ENCODE measurements at places on chromosomes 6 and 20.
A peak's percentile ranks its signal among the peaks of the same experiment; 100 is the strongest.

- no peak for DNase-seq
These were observed 33.7 kb downstream of the PYGB start for GRCh38 chr20:25281541-25281991.

DNA sequence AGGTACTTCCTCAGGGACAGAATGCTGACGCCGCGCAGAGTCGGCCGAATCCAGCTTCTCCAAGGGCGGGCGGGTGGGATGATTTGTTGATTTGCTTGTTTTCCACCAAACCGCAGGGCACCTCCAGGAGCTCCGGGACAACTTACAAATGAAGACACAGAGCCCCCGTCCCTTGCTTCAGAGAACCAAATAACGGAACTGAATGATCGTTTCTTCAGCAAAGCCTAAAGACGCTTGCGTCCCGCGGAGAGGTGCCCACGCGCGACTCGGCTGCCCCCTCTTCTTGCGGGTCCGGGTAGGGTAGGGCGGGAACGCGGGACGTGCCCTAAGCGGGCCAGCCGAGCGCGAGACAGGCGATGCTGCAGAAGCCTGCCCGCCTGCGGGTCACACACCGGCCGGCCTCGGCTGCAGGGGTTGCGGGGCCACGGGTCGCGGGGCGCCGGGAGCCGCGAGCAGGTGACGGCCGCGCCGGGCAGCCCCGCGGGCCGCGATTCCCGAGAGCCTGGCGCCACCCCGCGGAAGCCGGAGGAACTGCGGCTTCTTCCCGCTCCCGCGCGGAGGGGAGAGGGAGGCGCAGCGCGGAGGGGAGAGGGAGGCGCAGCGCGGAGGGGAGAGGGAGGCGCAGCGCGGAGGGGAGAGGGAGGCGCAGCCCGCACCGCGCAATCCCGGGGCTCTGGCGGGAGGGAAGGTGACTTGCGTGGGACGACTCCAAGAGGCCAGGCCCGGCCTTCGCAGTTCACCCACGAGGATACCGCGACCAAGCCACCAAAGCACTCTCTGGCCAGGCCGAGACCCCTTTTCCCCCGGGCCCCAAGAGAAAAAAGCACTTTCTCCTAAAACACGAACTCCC, 7.7 kb upstream of the FOXF2 start:
- no peak for DNase-seq

GRCh38 chr6:119896806-119897205, 547.2 kb upstream of the MAN1A1 start:
- no peak for DNase-seq

GRCh38 chr6:20827798-20828197, 293.5 kb downstream of the CDKAL1 start:
- DNase-seq = peak; percentile 92

DNA sequence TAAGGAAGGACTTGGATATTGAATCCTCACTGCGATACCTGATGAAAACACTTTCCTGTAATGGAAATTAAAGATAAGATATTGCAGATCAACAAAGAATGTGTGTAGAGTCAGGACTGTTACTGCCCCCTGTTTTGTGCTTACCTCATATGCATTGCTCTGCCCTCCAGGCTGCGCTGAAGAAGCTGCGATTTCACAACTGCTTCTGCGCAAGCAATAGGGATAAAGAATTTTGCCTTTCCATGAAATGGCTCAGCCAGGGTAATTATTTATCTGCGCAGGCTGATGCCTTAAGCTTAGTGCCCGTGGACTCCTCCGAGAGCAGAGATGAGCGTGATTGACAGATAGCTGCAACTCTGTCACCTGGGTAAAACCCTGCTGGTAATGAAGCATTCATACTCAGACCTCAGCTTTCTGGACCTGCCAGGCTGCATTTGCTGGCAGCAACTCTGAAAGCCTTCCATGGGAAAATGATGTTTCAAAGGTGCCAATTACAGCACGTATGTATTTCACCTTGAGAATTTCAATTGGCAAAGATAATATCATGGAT, 370.6 kb downstream of the SAMD5 start:
- no peak for DNase-seq

GRCh38 chr6:30542404-30542725, 13.9 kb downstream of the GNL1 start:
- DNase-seq = no peak

GRCh38 chr6:29626948-29627754, 5.8 kb downstream of the GABBR1 start:
- DNase-seq = no peak

GRCh38 chr6:151481786-151482185, 12.0 kb upstream of the CCDC170 start:
- no peak for DNase-seq

GRCh38 chr6:67875877-67876383, 759.2 kb upstream of the ADGRB3 start:
- DNase-seq = no peak

DNA sequence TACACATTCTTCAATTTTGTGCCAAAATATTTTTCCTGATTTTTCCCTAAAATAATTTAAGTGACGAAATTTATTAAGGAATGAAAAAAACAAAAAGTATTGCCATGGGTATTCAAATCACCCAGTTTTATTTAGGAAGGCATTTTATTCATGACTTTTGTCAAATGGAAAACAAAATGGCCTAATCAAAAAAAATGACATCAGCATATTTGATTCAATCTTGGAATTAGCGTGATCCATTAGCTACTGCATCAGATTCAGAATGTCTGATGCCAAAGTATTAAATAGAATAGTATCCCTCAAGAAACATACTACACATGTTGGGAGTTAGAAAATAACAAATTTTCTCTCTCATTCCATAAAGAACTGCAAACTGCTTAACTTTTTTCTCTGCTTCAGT, 129.2 kb downstream of the TRDN start:
- no peak for DNase-seq

DNA sequence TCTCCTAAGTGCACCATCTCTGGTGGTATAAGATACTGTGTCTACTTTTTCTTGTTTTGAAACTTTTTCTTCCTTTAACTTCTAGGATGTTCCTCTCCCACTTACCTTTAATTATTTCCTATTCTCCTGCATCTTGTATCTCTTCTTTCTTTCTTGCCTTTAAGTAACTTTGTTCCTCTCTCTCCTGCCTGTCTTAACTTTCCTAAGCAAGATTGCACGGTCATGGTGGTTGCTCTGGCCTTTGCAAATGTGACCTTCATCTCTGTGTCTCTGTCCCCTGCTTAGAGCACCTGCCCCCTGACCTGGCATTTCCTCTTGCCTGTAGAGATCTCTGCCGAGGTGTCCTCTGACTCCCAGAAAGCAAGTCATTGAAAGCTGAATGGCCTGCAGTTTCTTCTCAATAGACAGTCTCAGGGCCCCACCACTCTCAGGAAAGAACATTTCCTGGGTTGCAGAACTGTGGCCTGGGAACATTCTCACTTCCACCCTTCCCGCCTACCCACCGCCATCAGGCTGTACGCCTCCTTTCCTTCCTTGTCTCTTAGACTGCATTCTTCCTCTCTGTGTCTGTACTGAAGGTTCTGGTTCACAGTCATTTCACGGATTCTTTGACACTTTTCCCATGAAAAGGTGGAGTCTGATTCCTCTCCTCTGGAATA, 12.8 kb downstream of the ZDHHC14 start:
- DNase-seq = no peak

DNA sequence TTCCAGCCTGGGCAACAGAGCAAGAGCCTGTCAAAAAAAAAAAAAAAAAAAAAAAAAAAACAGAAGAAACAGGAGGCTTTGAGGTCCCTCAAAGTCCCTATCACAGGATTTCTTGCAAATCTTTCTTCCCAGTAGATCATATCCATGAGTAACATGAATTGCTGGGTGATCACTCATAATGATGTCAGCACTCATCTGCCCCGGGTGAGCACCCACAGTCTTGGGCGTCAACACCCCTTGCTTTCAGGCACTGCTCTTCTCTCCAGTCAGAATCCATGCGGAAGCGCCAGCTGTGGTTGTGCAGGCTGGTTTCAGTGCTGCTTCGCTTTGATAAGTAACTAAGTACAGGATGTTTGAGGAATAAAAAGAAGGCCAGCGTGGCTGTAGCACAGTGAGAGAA, 40.2 kb upstream of the INSM1 start:
- no peak for DNase-seq

GRCh38 chr20:50229156-50229607, 38.6 kb downstream of the CEBPB start:
- DNase-seq = no peak

- no peak for DNase-seq
These were observed 149.6 kb downstream of the LINC00237 start for GRCh38 chr20:20956513-20956931.

GRCh38 chr6:13523826-13524622, 36.6 kb upstream of the GFOD1 start:
- no peak for DNase-seq

- DNase-seq = no peak
These were observed 78.2 kb upstream of the PTPRK start for GRCh38 chr6:128598571-128598970.

DNA sequence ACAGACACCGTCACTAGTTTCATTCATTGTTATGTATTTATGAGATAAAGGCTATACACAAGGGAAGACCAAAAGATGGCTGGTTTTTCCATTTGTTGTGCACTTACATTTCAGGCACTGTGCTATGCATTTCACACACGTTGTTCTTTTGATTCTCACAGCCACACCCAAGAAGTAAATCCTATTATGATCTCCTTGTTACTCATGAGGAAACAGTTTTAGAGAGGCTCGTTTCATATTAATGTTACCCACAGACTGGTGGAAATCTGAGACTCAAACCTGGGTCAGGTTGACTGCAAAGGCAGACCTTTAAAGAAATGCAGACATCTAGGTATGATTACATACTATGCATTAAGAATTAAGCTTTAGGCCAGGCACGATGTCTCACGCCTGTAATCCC, 34.9 kb downstream of the SHLD1 start:
- no peak for DNase-seq

- no peak for DNase-seq
These were observed 142.8 kb upstream of the MYLIP start for GRCh38 chr6:15986027-15986629.

DNA sequence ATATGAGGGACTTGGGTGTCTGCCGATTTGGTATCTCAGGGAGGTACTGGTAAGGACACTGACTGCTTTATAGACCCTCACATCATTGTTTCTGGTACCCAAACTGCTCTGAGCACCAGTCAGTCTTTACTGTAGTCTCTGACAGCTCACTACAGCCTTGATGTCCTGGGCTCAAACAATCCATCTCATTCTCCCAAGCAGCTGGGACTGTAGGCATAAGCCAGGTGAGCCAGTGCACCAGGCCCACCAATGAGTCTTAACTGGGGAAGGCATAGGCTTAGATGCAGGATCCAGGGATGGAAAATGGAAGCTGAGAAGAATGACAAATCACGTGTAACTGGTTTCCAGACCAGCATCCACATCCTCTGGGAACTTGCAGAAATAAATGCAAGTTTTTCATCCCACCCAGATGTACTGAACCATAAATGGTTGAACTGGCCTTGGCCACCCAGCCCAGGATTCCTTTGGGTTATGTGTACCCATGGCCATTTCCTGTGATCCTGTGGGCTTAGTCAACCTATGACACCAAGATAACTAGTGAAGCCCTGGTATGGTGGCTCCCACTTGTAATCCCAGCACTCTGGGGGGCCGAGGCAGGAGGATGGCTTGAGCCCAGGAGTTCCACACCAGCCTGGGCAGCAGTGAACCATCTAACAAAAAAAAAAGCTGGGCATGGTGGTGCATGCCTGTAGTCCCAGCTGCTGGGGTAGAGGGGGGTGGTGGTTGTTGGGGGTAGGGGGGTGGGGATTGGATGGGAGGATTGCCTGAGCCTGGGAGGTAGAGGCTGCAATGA, 5.8 kb downstream of the TUBB start:
- peak; percentile 62 for DNase-seq

- DNase-seq = no peak
These were observed 17.5 kb downstream of the TRERF1 start for GRCh38 chr6:42434237-42434636.

DNA sequence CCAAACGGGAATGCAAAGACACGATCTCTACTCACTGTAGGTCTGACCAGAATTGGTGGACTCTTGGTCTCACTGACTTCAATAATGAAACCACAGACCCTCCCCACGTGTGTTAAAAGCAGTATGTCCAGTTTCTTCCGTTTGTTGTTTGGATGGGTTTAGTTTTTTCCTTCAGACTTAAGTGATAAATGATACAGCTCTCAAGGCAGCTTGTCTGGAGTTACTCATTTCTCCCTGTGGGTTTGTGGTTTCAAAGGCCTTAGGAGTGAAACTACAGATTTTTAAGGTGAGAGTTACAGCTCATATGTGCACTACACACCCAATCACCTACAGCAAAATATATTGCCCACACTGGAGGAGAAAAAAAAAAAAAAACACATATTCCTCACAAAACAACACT, 86.7 kb upstream of the STMND1 start:
- peak; percentile 76 for DNase-seq
